ENCODE measurements at places on chromosomes 7 and 10.

- no peak for DNase-seq
These were observed 25.4 kb downstream of the RBM33 start for GRCh38 chr7:155669717-155670505.

GRCh38 chr10:85864173-85864549, 502.4 kb downstream of the GRID1 start:
- no peak for DNase-seq

GRCh38 chr10:103602028-103602851, 108.7 kb downstream of the NEURL1 start:
- DNase-seq = no peak

DNA sequence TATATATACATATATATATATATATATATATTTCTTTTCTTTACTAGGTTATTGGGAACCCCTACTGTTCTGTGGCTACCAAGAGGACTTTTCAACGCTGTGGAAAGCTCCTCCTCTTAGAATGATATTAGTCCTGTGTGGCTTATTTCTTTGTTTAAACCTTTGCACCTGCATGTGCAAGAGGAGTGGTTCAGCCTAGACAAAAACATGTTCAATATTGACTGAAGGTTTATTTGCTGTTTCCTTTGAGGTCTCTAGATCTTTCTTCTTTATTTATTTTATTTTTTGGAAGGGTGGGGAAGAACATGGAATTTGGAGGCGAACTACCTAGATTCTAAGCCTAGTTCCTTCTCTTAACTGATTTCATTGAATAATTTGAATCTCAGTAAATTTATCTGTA, 118.1 kb downstream of the GNAT3 start:
- no peak for DNase-seq

DNA sequence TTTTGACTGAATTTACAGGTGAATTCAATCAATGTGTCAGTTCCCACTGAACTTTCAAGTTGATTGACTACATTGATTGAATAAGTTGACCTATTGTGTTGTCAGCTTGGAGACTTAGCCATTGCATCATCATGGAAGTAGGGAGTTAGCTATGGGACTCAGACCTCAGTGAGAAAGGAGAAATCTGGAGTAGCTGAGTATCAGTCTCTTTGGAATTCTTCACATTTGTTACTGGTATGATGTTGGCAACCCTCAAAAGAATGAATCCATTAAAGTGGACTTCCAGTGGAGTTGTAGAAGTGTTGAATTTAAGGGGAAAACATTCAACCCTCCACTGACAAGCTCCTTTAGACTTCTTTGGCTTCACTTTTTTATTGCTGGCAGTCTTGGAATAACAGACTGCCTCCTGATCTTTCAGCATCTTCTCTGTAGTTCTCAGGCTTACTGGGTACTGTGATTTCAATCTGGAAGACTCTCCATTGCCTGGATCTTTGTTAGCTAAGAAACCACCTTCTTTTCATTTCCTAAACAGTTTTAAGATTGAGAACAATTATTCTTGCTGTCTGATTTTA, 160.3 kb upstream of the NRP1 start:
- no peak for DNase-seq

- no peak for DNase-seq
These were observed 21.7 kb upstream of the KMT2E start for GRCh38 chr7:104992306-104992705.

DNA sequence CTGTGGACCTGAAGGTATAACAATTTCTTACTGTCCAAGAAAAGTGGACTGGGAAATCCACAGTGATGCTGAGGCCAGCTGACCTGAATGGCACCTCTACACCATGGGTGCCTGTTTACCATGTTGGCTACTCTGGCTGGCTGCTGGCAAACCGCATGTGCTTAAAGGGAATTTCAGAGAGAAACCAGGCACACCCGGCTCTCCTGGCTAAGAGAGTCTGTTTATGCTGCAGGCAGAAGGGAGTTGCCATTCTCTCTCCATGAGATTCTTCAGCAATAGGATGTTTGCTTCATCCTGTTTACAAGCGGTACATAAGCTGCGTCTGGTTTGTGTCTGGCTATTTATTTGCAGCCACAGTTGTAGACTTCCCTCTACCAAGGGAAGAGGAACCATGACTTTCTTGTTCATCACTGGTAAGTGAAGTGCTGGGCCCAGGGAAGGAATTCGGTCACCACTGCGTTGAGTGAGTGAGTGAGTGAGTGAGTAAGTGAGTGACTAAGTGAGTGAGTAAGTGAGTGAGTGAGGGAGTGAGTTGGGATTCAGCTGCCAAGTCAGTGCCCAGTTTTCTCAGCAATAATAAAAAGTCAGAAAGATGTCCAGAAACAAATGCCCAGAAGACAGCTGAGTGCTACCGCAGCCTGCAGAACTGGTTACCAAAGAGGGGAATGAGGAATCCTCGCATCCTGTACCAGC, 90.4 kb downstream of the COBL start:
- no peak for DNase-seq

DNA sequence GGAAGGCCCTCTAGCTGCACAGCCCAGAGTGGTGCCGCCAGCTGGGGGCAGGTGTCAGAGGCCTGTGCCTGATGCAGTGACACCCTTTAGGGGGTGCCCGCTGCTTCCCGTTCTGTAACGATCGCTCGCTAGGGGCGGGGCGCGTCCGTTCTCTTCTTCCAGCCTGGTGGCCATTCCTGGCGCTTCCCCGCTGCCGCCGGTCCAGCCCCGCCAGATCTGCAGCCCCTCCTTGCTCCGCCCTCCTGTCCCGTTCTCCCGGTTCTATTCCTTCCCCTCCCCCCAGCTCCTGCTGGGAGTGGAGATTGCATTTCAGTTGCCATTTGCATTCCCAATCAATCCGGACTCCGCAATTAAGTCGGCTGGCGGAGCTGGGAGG, 39.2 kb downstream of the AGAP3 start:
- no peak for DNase-seq

DNA sequence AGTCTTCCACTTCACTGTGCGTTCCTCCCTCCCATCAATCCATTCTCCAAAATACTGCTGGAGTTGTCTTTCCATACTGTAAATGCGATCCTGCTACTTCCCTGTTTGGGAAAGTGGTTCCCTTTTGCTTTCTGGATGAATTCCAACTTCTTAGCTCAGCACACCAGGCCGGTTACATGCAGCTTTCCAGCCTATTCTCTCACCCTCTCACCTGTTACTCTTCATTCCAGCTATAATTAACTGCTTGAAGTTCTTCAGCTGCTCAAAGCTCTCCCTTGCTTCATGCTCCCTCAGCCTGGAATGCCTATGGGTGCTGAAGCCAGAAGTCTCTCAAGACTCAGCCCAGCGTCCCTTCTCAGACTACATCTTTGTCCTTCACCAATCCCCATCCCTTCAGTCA, 6.0 kb upstream of the ZNRF2 start:
- no peak for DNase-seq

GRCh38 chr10:69696073-69696731, 66.2 kb downstream of the FAM241B start:
- peak; percentile 21 for DNase-seq

DNA sequence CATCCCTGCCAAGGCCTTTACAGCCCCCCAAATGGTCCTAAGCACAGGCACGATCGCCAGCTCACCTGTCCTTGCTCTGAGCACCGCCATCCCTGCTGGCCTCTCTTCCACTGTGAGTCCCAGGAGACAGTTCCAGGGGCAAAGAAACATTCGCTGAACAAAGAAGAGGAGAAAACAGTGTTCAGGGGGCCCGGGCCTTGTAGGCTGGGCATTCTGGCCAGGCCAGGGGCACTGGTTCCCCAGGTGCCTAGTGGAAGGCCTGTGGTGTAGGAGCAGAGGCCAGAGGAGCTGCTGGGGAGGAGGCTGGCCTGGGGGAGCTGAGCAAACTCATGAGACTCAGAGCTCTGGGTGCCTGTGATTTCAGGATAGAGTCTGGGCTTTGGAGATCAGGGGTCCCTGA, 22.6 kb downstream of the AQP1 start:
- DNase-seq = no peak

- DNase-seq = no peak
These were observed 1259.7 kb downstream of the TYW1 start for GRCh38 chr7:68256295-68256694.

DNA sequence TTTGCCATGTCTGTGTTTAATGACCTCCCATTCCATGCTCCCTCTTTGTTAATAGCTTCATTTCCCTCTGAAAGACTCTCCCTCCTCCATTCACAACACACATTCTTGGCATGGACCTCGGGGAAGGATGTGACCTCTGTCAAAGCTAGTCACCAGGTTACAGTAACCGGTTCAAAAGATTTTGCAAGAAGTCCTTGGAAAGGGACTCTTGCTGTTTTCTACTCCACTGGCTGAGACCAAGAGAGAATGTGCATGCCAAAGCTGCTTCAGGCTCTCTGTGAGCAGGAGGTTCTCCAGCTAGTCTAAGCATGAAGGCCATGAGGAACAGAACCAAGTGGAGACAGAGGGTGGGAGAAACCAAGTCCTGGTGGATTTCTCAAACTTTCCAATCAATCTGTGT, 732.6 kb downstream of the CCSER2 start:
- no peak for DNase-seq

DNA sequence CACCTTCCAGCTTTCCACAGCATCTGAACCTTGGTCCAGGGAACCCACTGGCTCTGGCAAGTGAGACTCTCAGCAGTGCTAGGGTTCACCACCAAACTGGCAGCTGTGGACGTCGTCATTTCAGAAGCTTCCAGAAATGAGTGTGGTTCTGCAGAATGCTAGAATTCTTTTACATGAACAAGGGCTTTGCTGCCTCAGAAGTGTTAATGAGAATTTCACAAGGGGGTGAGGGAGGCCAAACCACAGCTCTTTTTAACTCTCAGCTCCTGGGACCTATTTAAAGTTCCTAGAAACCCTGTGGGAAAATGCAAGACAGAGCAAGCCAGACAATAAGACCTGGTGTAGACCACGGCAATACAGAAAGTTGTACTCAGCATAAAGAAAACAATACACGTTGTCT, 129.3 kb upstream of the BET1 start:
- peak; percentile 27 for DNase-seq

GRCh38 chr10:52900593-52900992, 128.0 kb upstream of the MBL2 start:
- DNase-seq = no peak

DNA sequence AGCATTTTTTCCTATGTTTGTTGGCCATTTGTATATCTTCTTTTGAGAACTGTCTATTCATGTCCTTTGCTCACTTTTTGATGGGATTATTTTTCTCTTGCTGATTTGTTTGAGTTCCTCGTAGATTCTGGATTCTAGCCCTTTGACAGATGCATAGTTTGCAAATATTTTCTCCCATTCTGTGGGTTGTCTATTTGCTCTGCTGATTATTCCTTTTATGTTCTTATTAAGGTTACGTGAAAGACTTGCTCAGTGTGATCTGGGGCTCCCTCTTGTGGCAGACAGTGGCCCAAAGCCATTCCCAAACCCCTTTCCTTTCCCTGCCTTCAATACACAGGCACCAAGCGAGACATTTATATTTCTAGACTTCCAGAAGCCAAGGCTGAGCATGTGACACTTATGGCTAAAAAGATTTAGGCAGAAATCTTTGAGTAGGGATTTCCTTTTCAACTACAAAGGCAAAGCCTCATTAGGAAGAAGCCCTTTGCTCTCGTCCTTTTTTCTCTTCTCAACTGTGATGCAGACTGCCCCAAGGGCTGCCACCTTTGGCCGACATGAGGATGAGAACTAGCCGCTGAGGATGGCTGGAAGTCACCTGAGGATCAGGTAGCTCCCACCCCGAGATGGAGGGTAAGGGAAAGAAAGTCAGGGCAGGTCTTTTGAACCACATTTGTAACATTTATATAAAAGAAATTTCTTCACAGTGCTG, 23.6 kb downstream of the ST8SIA6 start:
- peak; percentile 26 for DNase-seq

GRCh38 chr10:56537984-56538383, 176.9 kb upstream of the ZWINT start:
- no peak for DNase-seq

DNA sequence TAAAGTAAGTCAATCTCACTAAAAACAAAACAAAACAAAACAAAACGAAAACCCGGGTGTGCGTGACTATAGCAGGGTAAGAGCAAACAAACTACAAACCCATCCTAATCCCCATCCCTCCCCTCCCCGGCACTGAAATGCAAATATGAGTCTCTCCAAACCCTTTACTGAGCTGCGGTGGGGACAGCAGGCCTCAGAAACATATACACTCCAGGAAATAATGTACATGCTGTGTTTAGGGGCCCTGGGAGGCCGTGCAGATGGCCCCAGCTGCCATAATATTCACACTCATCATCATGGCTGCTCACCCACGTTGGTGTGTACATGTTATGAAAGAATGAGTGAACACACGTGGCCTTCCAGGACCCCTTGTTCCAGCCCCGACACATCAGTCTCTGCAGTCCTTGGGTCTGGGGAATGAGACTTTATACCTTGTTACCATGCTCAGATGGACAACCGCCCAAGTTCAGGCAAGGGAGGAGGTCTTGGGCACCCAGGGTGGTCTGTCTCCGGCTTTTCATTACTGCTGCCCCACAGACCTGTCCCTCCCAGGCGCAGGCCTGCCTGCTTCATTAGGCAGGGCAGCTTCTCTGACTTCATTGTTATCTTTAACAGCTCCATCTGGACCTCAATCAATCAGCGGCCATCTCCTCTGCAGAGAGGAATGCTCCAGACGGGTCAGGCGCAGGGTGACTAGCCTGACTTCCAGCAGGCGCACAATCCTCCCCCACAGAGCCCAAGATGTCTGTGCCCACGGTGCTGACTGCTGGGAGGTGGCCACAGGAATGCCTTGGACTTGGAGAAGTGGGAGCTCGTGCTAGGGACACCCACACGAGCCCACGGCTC, 20.6 kb downstream of the HSPA12A start:
- DNase-seq = no peak

DNA sequence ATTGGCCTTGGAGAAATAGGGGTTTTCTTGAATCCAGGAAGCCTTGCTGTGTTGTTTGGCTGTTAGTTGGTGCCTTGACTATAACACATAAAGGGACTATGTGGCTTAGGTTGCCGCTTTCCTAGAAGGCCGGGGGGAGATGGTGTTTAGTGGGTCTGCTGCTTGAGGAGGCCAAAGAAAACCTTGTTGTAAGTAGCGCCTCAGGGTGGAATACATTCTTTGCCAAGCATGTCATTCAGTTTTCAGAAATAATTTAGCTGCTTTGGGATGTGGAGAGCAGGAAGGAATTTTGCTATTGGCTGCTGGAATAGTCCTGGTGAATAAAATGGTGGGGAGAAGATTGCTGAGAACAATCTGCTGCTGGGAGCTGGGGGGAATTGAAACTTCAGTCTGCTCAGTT, 132.9 kb upstream of the WNT16 start:
- DNase-seq = no peak
